ENCODE measurements at places on chromosomes 11 and 22.

DNA sequence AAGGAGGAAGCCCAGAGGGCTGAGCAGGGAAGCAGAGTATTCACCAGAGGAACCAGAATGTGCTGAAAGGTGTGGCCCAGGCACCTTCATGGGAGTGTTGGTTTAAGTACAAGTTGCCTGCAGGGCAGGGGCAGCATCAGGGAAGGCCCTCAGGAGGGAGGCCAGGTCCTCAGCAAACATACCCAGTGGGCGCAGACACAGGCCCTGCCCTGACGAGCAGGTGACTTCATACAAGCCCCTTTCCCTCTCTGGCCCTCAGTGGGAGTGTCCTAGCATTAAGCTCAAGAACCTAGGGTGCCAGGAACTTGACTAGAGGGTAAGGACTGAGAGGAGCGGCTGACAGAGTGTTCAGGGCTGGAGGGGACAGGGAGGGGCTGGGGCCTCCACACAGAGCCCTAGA lies 7.5 kb upstream of the CASTOR1 start:
- DNase-seq: no peak

GRCh38 chr11:1000357-1001278 lies 35.9 kb downstream of the MUC6 start:
- DNase-seq: no peak

DNA sequence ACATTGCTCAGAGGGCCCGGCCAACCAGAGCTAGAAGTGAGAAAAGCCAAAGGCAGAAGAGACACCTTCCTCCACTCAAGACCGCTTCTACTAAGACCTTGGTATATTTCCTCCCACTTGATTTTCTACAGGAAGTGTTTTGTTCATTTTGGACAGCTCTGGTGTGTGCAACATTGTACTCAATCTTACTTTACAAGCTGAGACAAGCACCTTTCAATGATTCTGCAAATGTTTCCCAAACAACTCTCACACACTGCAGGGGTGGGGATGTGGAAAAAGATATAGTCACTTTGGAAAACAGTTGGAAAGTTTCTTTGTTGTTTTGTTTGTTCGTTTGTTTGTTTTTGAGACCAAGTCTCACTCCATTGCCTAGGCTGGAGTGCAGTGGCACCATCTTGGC lies 15.7 kb downstream of the MYO18B start:
- DNase-seq: no peak

DNA sequence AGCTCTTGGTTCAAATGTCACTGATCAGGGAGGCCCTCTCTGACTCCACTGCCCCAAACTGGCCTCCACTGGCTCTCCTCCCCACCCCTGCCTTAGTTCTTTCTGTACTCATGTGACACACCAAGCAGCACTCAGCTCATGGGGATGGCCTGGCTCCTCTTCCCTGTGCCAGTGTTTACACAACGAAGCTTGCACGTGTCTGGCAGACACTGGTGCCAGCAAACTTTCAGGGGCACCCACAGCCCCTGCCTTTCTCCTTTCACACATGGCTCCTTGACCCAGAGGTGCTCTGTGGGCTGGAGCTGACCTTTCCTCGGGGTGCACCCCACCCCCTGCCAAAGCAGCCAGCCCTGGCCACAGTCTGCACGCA lies 37.6 kb upstream of the PARVG start:
- no peak for DNase-seq

DNA sequence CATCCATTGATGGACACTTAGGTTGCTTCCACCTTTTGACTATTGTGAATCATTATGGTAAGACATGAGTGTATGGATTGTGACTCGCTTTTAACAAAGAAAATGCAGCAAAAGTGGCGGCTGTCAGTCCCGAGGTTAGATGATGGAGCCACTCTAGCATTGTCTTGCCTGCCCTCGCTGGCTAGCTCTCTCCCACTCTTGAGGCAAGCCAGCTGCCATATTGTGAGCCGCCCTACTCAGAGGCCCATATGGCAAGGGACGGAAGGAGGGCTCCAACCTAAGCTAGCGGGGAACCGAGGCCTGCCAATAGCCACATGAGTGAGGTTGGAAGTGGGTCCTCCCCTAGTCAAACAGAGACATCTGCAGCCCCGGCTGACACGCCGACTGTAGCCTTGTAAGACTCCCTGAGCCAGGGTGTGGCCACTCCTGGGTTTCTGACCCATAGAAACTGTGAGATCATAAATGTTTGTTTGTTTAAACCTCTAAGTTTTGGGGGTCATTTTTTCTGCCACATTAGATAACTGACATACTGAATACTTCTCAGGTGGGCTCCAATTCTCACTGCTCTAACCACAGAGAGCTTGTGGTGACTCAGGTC lies 160.2 kb downstream of the LDLRAD3 start:
- DNase-seq: no peak

- DNase-seq: peak; percentile 58
Observed at GRCh38 chr11:105862736-105863367, 159.2 kb downstream of the MSANTD4 start.

DNA sequence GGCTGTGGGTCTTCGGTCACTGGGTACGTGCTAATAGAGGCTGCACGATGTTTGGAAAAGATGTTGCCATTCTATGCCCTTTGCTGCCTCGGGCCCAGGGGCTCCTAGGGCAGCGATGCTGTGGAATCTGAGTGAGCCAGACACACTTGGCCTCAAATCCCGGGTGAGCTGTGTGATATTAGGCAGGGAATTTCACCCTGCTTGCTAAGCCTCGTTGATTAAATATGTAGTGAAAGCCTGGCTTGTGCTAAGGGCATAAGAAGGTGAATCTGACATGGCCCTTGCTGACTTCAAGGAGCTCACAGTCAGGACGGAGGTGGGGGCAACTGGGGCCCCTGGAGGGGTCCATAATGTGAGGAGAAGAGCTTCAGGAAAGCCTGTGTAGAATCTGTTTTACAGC lies 5.4 kb upstream of the HMOX1 start:
- DNase-seq: no peak

GRCh38 chr22:23183061-23183698 lies 2.9 kb downstream of the BCR start:
- peak; percentile 40 for DNase-seq

DNA sequence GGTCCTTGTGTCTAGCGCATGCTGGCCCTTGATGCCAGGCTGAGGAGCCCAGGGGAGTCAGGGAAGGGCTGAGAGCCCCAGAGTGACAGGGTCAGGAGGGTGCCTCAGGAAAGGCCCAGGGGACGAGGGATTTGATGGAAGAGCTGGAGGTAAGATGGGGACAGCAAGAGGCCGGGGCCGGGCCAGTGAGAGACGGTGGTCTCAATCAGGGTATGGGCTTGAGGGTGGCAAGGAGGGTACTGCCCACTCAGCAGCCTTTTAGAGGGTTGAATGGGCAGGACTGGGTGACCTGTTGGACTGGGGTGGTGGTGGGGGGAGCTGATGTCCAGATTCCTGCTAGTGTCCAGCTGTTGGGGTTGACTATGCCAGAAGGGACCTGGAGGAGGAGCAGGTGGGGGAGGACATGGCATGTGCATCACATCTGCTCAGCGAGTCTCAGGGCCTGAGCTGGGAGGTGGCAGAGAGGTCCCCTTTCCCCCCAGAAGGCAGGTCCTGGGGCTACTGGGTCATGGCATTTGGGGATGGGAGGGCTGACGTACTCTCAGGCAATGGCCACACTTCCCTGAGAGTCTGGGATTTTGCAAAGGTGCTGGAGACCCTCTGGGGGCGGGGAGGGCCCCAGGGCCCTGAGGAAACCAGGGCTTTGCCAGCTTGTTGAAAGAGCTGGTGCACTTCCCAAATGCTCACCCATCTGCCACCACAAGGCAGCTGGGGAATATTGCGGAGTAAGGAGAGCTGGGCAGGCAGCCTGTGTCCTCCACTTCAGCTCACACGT lies 18.4 kb downstream of the MYO7A start:
- DNase-seq: no peak

DNA sequence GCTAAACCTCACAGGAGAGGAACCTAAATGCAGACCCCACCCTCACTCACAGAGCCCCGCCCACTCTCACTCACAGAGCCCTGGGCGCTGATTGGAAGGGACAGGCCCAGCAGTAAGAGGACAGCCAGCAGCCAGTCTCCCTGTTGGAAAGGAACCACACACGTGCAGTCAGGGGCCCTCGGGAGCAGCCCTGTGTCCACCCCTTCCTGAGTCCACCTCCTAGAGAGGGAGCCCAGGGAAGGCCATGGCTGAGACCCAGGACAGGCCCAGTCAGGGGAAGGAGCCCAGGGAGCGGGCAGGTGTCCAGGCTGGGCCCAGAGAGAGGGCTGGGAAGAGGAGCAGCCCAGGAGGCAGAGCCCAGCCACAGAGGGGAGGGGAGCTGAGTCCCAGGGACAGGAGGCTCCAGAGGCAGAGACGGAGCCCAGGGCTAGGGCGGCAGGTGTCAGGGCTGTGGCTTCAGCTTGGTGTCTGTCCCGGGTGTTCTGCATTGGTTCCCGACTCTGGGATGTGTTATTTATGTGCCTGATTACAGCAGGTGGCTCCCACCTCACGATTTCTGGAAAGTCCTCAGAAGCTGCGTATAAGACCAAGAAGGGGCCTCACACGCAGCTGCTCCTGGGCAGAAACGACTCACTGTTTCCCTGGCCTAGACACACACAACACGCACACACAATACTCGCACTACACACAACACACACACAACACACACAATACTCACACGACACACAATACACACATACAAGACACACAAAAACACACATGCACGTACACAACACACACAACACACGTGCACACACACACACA lies 9.0 kb upstream of the APOBEC3H start:
- DNase-seq: peak; percentile 2

GRCh38 chr11:117839380-117839881 lies 14.9 kb upstream of the FXYD2 start:
- DNase-seq: no peak

DNA sequence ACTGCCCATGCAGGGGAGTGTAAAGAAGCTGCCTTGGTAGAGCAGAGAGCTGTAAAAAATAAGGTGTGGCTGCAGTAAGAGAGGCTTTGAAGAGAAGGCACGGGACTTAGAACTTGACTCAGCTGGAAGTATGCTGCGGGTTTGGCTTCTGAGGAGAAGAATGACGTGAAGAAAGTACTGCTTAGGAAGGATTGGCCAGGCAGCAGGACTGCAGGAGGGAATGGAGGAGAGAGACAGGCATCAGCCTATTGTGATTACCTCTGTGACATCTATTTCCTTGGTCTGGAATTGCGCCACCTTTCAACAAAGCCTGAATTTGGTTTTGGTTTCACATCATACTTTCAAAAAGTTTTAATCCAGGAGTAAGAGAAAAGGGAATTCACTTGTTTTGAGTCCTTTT lies 22.5 kb downstream of the PRRG4 start:
- DNase-seq: no peak

GRCh38 chr11:9219572-9219971 lies 45.6 kb downstream of the DENND5A start:
- no peak for DNase-seq

GRCh38 chr11:461626-462025 lies 11.5 kb downstream of the PTDSS2 start:
- DNase-seq: no peak

DNA sequence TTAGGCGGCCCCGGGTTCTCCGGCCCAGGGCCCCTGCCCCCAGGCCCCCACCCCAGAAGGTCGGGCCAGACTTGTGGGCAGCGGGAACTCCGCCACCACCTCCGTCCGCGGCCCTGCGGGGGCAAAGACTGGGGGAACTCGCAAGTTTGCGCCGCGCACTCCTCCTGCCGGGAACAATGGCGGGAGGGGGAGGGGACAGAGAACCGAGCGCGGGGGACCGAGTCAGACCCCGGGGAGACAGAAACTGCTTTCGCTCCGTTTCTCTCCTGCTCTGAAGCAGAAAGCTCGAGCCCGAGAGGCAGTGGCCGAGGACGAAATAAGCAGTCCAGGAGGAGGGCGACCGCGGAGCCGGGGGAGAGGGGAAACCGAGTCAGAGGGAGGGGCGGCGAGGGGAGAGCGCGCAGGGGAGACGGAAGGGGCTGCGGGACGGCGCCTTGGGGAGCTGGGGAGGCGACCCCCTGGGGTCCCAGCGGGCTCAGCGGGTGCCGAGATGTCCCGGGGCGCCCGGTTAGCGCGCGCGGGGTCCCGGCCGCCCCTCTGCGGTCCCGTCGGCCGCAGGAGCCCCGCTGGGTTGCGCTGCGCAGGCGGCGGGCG lies 555 bp downstream of the TP53I11 start:
- peak; percentile 5 for DNase-seq

GRCh38 chr11:128790196-128790595 lies 76.9 kb downstream of the KCNJ1 start:
- no peak for DNase-seq

- peak; percentile 93 for DNase-seq
Observed at GRCh38 chr11:32583459-32584271, at the start of gene EIF3M. EIF3M (plus strand) TSS chr11:32583831; CDS start chr11:32583888, 57 bp downstream.

GRCh38 chr11:110184456-110184855 lies 91.3 kb downstream of the ZC3H12C start:
- DNase-seq: no peak

DNA sequence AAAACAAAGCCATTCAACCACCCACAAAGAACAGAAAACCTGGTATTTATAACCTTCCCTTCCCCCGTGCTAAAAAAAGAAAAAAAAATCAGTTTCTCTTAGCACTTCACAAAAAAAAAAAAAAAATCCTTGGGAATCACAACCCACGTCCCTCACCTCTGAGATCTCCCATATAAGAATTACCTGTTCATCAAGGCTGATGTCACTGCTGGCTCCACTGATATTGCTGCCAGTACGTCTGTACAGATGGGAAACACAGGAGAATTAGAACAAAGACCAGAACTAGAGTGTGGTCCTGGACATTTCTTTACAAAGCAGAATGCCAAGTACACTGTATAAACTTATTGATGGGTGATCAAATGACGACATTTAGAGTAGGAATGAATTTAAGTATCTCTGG lies 14.9 kb downstream of the OSBP start:
- DNase-seq: no peak

DNA sequence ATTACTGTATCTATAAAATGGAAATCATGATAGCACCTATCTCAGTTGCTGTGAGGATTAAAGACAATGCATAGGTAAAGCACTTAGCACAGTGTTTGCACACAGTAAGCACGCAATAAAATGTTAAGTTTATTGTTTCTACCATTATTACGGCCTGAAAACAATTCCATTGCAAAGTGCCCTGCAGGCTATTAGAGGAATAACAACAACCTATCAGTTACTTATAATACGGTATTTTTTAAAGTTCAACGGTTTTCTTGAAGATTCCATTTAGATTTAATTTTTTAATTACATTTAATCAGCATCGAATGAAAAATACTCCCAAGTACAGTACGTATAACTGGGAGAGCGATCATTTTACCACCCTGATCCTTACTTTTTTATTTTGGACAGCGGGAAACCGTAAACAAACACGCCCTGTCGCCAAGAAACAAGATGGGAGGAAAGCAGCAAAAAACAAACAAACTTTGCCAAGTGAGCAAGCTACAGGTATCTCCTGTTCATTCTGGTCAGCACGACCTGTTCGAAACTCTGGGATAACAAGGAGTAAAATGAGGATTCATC lies 893 bp downstream of the SLC36A4 start:
- DNase-seq: peak; percentile 60

GRCh38 chr11:32931606-32932005 lies 39.0 kb downstream of the QSER1 start:
- no peak for DNase-seq
